ENCODE measurements at places on chromosomes 16 and 17. TPM values are rescaled to one million over a fixed set of nuclear protein-coding genes. Genes with fewer than 3 reads are reported as not detected.

GRCh38 chr16:8943001-8943763 is 20.5 kb downstream of the USP7 start:
- DNase-seq: no peak
- no peaks in the 10 kb centered on the region for H3K27me3 ChIP-seq
- H3K27ac ChIP-seq: peak overlapping the region; percentile 39
- peaks cover 70% of the 10 kb centered on the region for H3K4me1 ChIP-seq
- no peaks in the 10 kb centered on the region for H3K36me3 ChIP-seq
- H3K4me3 ChIP-seq: no peak overlapping the region

The CLEC18A gene
- 0.16 TPM for total RNA-seq

The WNT9B gene
- 0.62 TPM for total RNA-seq

- no peak overlapping the region for H3K27ac ChIP-seq
- no peak overlapping the region for H3K4me3 ChIP-seq
- H3K36me3 ChIP-seq: no peaks in the 10 kb centered on the region
- H3K27me3 ChIP-seq: no peaks in the 10 kb centered on the region
- H3K4me1 ChIP-seq: peaks cover 9% of the 10 kb centered on the region
- no peak for DNase-seq
Measured at GRCh38 chr17:75272848-75273184, 1.8 kb upstream of the MIF4GD start.

GRCh38 chr16:78192734-78193488 is 93.5 kb downstream of the WWOX start:
- H3K4me3 ChIP-seq: no peak overlapping the region
- no peak for DNase-seq
- no peaks in the 10 kb centered on the region for H3K36me3 ChIP-seq
